Naive thymus-derived CD8-positive, alpha-beta T cell (primary cell): ENCODE measurements at places on chromosomes 16 and 17.

- no peak for DNase-seq
Measured at GRCh38 chr16:63195336-63195735, 1159.1 kb upstream of the CDH8 start.

GRCh38 chr16:77443357-77444146 lies 8.7 kb upstream of the ADAMTS18 start:
- DNase-seq: no peak

DNA sequence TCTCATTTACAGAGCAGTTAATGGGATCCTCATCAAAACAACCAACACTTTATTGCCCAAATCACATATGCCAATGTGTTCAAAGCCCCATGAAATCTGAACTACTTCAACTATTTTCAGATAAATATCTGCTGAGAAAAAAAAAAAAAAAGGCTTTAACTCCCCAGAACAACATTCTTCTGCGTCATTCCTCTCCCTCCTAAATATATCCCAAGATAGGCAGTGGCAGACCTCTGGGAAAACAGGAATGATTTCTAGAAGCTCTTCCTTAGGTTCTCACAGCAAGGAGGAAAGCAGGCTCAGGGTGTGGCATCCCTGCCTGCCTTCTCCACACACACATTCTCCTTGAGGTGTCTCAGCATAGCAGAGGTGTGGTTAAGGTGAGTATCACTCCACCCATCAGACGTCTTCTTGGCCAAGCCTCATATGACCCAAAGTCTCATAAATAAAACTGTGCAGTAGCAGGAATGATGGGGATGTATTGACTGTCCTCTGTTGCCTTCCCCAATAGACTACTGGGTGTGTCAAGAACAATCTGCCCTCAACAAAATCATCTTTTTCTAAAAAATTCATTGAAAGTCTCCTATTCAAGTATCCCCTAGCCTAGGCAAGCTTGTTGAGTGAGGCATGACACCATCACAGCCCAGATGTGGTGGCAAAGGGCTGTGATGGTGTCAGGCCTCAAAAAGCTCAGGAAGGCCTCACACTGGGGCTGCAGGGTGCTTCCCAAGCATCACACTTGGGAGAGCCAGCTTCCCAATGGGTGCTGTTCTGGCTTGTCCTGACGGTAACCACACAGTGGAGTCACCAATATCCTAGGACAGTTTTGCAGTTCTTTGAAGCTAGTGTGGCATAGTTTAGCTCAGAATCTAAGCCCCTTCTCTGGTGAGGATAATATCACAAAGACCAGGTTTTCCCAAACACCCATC lies 135.4 kb upstream of the SOX9 start:
- no peak for DNase-seq

DNA sequence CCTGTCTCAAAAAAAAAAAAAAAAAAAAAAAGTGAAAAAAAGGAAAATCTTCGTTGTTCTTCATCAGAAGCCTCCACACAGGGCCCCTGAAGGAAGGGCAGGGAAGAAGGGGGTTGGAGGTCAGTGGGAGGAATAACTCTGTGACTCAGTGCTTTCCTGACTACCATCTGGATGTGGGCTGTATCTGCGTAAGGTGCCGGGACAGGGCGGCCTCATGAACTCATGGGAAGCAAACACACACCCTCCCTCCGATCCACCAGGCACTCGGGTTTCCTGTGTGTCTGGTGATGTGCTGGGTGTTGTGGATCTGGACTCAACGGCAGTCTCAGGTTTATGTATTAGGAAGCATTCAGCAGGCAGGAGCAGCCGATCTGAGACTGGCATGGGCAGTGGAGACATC lies 691.6 kb downstream of the WWOX start:
- DNase-seq: no peak

GRCh38 chr17:44159519-44160210 lies 10.8 kb upstream of the ASB16 start:
- no peak for DNase-seq

DNA sequence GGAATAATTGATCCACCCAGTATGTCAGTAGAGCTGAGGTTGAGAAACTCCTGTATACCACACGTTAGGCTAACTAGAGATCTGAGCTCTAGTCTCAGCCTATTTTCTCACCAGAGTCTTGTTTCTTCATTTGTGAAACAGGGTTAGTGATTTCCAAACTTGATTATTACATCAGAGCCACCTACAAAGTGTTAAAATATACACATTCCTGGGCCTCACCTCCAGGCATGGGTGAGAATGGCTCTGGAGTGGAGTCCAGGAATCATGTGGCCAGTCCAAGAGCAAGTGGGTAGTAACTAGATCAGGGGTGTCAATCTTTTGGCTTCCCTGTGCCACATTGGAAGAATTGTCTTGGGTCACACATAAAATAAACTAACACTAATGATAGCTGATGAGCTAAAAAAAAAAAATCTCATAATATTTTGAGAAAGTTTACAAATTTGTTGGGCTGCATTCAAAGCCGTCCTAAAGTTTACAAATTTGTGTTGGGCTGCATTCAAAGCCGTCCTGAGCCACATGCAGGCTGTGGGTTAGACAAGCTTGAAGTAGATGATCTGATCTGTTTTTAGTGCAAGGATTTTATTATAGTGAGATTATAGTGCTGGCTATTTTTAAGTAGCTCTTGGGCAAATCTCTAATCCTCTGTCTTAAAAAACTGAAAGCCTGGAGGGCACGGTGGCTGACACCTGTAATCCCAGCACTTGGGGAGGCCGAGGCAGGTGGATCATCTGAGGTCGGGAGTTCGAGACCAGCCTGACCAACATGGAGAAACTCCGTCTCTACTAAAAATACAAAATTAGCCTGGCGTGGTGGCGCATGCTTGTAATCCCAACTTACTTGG lies 20.4 kb downstream of the PRCD start:
- DNase-seq: no peak

GRCh38 chr17:3474212-3474611 lies 1.6 kb upstream of the ASPA start:
- DNase-seq: no peak

DNA sequence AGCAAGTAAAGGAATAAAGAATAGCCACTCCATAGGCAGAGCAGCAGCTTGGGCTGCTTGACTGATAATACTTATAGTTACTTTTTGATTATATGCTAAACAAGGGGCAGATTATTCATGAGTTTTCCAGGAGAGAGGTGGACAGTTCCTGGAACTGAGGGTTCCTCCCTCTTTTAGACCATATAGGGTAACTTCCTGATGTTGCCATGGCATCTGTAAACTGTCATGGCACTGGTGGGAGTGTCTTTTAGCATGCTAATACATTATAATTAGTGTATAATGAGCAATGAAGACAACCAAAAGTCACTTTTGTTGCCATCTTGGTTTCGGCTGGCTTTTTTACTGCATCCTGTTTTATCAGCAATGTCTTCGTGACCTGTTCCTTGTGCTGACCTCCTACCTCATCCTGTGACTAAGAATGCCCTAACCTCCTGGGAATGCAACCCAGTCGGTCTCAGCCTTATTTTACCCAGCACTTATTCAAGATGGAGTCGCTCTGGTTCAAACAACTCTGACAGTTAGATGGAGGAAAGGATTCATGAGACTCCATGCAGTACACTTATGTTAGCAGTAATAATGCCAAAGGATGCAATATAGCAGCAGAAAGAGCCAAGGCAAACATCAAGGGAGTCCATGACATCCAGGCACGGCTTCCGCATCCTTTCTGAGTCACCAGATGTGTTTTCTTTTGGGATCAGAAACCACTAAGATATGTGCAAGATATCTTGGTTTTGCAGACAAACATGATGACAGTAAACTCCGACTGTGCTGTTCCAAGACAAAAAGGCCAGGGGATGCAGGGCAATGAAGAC lies 55.8 kb upstream of the B4GALNT2 start:
- no peak for DNase-seq
